ENCODE measurements at places on chromosomes 16 and 17.

- no peak for DNase-seq
Observed at GRCh38 chr16:71723537-71724319, 773 bp downstream of the PHLPP2 start.

- no peak for DNase-seq
Observed at GRCh38 chr17:80793851-80794267, 197.8 kb upstream of the CHMP6 start.

DNA sequence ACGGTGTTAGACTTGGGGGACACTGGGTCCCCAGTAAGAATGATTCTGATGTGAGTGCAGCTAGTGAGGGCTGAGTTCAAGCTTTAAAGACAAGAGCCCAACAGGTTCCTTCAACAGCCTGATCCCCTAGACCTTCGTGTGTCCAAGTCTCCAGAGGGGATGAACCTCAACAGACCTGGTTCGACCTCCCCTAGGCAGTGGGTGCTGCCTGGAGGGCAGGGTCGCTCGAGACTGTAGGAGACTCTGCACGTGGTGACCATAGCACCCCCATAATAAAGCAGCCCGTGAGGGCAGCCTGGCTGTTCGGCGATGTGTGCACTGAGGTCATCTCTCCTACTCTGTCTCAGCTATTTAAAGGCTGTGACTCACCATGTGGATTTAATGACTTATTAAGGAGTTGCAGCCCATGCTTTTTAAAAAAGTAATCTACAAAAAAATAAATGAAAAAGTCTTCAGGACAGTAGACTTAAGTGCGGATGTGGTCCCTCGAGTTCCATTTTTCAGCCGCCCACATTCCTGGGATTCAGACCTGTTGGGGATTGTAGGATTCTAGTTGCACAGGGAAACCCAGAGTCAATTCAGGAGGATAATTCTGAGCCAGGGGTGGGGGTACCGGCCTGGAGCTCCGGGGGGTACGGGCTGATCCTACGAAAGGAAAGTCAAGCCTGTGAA lies 23.4 kb upstream of the METRNL start:
- DNase-seq, result no peak

DNA sequence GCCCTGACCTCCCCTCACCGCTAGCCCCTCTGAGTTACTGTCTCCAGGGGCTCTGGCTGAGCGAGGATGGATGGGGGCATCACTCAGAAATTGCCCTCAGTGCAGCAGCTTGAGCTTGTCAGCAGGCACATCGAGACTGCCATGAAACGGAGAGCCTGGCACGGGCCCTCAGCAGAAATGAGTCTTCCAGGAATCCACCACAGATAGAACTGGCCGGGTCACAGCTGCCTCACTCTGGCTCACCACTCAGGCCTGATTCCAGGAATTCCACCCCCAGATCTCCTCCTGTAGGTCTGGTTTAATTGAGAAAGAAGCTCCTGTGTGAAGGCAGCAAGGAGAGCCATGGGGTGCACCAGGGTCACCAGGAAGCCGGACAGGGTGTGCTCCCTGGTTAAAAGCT lies 85.5 kb downstream of the GSG1L start:
- no peak for DNase-seq

DNA sequence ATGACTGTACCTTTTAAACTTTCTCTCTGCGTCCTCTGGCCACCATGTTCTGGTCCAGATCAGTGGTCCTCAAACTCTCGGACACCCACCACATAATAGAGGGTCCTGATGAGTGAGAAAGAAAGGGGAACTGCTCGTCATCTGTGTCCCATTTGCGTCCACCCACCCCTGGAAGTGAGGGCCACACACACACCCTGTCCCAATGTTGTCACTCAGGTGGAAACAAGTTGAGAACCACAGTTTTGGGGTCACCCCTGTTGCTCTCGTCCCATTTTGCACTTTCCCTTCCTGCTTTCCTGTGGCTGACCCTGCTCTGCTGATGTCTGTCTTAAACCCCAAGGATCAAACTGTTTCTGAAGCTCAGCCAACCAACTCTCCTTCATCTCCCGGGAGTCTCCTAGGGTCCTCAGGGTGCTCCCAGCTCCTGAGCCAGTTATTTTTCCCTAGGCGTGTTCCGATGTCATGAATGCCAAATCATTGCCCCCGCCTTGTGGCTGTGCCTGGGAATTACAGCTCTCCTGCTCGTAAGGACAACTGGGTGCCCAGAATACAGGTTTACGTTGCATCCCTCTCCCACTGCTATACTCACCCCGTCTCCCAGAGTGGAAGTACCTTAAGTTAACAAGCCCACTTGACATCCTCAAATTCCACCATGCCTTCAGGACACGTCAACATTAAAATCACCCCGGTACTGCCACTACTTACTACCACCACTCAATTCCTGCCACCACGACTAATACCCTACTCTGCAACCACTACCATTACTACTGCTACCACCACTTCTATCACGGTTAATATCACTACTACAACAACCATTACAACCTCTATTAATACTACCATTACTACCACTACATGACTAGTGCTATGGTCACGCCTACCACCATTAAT lies 26.0 kb upstream of the HNF1B start:
- no peak for DNase-seq

- no peak for DNase-seq
Observed at GRCh38 chr16:57273359-57273758, 11.1 kb downstream of the PLLP start.

DNA sequence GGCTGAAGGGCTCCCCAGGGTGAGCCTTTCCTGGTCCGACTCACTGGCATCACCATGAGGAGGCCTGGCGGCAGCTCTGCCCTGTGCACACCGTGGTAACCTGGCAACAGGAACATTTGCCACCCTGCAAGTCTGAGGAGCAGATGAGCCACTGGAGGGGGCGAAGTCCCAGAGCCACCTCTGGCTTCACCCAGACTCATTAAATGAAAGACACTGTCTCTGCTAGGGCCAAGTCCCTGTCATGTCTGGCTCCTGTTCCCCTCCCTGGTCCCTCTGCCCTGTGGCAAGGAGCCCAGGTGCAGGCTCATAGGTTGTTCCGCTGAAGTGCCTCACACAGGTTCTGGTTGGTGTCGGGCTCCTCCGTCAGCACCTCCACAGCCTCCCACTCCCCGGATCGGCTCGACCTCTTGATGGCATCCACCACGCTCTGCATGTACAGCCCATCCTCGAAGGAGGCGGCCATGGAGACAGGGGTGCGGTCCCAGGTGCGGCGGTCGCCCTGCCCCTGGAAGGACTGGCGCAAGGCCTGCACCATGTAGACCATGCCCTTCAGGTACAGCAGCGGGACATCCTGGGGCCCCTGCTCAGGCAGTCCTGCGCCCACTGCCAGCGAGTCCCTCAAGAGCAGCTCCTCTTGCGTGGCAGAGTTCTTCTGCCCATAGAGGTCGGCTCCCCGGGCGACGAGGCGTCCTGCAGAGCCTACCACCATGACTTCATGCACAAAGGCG lies 8.4 kb downstream of the C16orf86 start:
- no peak for DNase-seq

GRCh38 chr17:64491034-64491860 lies 5.6 kb downstream of the POLG2 start:
- no peak for DNase-seq

DNA sequence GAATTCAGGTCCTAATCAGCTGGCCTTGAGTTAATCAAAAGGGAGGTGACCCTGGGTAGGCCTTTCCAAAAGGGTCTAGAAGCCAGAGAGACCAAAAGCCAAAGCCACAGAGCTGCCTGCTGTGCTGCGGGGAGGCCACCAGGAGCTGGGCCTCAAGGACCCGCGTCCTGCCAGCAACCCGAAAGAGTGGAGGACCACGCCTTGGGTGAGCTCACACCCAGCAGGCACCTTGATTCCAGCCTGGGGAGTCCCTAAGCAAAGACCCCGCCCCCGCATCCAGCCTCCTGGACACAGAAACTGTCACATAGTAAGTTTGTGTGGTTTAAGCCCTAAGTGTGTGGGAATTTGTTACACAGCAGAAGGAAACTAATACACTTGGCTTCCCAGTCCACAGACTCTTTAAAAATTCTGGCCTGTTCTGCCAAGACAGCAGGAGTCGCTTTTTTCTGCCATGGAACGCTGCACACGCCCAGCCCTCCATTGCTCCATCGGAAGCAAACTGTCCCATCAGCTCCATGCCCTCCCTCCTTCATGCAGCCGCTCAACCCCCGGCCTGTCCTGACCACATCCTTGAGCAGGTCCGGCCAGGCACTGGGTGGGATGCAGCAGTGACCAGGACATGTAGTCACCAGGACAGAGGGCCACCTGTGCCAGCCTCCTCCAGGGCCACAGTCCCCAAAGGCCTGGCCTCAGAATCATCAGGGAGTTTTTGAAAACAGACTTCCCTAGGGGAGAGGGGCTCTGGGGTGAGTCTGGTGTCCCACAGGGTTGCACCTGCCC lies 20.9 kb upstream of the RASD1 start:
- DNase-seq, result no peak

- DNase-seq, result no peak
Observed at GRCh38 chr17:79675413-79675725, 55.4 kb upstream of the ENPP7 start.

DNA sequence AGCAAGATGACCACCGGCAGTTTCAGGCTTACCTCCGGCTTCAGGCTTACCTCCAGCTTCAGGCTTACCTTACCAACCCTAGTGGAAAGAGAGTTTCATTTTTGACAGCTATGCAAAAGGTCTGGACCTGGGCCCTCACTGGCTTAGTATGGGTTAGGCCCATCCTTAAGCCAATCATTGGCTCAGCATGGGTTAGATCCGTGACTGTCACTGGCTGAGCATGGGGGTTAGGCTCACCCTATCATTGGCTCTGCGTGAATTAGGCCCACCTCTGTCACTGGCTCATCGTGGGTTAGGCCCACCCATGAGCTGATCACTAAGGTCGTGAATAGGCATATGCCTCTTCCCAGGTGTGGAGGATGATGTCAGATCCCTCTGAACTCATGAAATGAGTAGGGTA lies 8.1 kb downstream of the NDE1 start:
- DNase-seq, result no peak

Data from iPS DF 19.7 (cell line).